ENCODE measurements at places on chromosomes 7 and 10.

DNA sequence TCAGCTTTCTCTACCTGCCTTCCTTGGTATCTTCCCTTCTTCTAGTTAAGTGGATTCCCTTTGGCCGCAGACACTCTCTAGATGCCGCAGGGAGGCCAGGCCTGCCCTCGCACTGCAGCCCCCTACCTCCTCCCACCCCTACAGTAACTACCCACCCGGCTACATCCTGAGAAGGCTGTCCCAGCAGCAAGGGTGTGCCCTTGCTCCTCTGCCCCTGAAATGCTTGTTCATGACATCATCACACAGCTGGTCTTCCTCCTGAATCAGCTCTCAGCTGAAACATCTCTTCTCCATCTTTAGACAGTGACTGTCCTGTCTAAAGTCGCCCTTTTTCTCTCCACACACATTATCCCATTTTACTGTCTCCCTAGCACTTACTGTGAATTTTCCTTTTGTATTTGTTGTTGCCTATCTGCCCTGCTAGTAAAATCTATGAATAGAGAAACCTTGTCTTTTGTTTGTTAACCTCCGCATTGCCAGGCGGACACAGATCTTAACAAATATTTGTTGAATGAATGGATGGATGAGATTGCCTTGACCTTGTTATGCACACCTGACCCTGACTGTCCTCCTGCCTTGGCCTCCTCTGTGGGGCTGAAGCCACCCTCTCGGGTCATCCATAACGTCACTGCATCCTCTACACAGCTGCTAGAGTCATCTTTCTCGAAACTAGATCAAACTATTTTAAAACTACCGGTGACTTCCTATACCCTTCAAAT is 108.9 kb upstream of the GATA3 start:
- DNase-seq = no peak

- no peak for DNase-seq
These were observed 89.8 kb upstream of the ANK3 start for GRCh38 chr10:60479305-60480020.

DNA sequence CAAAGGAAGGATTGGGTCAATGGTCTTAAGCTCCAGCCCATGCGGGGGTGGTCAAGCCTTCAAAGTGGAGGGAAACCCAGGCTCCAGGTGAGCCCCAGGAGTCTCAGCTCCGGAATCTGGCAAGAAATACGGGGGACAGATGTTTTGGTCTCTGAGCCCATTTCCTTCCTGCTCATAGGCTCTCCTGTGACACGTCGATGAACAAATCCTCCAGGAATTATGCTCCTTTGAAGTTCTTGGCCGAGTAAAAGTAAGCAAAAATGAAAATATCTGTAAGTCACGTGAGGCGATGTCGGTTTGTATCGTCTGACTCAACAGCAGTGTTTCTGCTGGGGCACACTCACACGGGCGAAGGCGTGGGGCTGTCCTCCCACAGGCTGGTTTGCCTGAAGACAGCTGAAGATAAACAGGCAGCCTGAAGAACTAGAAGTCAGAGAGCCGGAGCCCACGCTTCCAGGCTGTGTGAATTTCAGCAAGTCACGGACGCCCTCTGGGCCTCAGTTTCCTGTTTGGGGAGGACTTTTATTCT is 52.6 kb upstream of the SMNDC1 start:
- DNase-seq = peak; percentile 92

DNA sequence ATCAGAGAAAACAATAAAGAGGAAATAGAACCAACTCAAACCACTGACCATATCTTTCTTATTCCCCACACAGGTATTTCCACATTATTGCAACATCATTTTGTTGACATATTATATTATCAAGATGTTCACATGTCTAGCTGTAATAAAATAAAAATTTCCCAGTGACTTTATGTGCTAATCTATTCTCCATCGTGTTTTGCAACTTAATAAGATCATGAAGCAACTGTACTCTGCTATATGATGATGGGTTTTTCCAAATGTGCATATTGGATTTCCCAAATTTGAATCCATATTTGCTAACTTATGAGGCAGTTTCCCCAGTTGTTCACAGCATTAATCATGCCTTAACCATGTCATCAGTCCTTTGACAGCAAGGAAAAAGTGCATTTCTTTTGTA is 127.8 kb downstream of the ITGB8 start:
- no peak for DNase-seq

DNA sequence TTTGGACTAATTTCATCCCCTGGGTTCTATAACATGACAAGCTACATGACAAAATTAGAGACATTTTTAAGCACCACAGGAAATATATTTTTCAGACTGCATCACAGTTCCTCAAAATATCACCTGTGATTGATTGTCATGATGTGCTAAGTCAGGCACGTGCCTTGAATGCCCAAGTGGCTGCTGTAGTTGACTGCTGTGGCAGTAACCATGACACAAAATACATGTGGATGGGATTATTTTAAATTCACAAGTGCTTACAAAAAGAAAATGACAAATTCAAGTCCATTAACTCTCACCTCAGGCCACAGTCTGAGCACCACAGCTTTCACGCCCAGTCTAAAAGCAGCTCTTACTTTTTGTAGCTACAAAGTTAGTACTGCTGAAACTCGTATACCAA is 45.5 kb downstream of the TNPO3 start:
- no peak for DNase-seq

- no peak for DNase-seq
These were observed 28.9 kb downstream of the CNPY1 start for GRCh38 chr7:155517452-155517851.

DNA sequence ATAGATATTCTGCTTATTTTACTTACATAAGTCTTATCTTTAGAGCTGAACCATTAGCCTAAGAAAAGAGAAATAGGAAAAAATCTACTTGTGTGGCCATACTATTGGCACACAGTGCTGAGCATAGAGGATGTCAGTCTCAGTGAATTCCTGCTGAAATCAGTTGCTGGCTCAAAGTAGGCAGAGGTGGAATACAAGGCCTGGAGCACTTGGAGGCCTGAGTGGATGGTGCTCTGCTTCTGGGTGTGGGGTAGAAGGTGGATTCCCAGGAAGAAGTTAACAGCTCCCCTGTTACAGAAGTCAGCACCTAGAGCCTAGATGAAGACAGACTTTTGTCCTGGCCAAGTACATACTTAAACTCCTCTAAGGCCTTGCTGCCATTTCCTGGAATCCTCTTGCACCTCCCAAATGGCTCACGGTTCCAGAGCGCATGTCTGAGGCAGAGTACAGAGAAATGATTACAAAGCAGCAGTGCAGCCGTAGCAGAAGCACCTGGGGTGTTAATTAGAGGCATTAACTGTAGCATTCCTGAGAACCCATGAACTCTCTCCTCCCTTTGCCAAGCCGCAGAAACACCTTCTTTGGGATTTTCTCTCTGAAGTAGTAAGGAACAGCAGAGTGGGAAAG is 18.0 kb upstream of the XPNPEP1 start:
- DNase-seq = no peak

- DNase-seq = no peak
These were observed 139.0 kb downstream of the MGMT start for GRCh38 chr10:129605986-129606518.

GRCh38 chr10:108597031-108597430 is 1326.3 kb downstream of the XPNPEP1 start:
- peak; percentile 12 for DNase-seq

GRCh38 chr10:100788002-100788903 is 42.9 kb downstream of the PAX2 start:
- no peak for DNase-seq

- DNase-seq = no peak
These were observed 13.0 kb downstream of the AIFM2 start for GRCh38 chr10:70119623-70120022.

DNA sequence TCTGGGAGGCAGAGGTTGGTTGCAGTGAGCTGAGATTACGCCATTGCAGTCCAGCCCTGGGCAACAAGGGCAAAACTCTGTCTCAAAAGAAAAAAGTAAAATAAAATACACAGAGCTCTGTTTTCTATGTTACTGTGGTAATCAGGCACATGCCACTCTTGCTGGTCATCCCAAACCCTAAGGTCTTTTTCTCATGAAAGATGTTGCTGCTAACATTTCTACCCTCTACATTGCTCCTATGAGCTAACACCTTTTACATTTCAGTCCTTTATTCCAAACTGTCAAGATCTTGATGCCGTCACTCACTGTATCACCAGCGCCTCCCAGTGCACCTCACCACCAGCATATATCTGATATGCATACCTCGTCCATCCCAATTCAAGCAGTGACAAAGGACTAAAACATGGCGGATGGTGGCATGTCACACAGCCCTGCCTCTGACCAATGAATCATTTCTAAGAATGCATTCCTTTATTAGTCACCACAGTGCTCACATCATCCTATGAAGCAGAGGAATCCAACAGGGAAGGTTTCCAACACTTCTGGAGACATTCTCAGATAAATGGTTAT is 4.3 kb downstream of the DAGLB start:
- peak; percentile 79 for DNase-seq

DNA sequence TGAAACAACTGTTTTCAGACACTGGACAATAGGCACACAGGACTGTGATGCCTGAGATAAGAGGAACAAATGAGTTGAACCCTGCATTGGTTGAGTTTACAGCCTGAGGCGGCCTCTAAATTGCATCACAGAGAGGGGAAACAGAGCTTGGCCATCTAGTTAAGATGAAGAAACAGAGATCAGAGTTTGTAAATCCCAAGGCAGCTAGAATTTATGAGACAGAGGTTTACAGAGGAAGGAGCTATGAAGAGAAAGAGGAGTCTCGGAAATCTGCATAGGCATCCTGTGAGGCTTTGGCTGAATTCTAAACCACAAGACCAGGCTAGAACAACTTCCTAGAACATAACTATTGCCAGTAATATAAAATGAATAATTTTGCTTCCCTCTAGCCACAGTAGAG is 41.0 kb upstream of the OIT3 start:
- no peak for DNase-seq

DNA sequence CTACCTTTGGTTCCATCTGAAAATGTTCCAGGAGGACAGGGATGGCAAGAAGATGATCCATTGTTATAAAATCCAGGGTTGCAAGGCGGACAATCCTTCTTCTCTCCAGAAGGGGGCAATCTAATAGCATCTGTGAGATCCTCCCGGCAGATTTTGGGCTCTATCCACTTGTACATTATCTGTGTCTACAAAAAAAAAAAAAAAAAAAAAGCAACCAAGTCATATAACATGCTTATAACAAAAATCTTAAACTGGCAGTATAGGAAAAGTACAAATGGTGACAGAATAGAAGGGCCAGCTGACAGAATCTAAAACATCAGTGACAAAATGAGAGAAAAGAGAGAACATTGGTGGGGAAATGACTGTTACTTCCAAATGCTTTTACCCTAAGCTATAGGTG is 132.7 kb downstream of the ELAPOR2 start:
- DNase-seq = no peak

GRCh38 chr10:100968062-100968736 is 1.1 kb upstream of the SEMA4G start:
- DNase-seq = no peak

- DNase-seq = no peak
These were observed 77.8 kb upstream of the PDCD4 start for GRCh38 chr10:110793886-110794285.

GRCh38 chr10:121823993-121824463 is 103.8 kb downstream of the ATE1 start:
- no peak for DNase-seq

DNA sequence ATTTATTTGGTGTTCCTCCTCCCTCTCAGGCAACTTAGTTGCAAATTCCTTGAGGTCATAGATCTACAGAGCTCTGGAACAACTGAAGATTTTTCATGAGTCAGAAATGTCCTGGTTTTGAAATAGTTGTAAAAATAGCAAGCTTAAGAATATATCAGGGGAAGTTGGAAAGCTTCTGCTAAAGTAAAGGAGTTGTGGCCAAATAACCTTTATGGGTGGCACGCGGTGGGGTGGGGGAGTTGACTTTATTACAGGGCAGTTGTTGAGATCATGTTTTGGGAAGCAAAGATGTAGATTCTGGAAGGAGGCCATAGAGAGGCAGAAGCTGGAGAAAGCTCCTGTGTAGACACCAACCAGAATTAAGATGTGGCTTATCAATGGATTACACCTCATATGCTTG is 326.0 kb upstream of the MTPN start:
- no peak for DNase-seq

DNA sequence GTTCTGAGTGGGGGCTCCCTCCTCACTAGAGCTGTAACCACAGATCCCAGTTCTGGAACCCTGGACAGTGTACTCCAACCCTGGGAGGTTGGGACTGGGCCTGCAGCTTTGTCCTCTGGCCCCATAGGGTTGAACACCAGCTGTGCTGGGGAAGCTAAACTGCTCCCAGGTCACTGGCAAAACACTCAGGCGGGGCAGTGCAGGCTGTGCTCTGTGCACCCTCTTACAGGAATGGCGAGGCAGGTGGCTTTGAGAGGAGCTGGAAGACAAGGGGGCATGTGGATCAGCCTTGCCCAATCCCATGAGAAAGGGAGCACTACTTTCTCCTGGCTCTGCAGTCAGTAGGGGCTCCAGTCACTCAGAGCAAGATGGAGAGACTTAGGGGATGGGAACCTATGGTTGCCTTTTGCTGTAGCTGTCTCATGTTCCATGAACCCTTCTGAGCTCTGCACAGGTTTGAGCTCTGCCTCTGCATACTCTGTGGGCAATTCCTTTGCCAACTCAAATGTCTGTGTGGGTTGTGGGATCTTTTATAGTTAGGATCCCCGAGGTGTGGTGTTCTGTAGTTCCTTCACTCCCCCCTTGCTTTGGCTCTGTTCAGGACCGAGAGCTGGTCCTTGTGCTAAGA is 90.7 kb downstream of the SLC25A40 start:
- no peak for DNase-seq

GRCh38 chr7:131057015-131057793 is 270.5 kb upstream of the MKLN1 start:
- DNase-seq = peak; percentile 56

DNA sequence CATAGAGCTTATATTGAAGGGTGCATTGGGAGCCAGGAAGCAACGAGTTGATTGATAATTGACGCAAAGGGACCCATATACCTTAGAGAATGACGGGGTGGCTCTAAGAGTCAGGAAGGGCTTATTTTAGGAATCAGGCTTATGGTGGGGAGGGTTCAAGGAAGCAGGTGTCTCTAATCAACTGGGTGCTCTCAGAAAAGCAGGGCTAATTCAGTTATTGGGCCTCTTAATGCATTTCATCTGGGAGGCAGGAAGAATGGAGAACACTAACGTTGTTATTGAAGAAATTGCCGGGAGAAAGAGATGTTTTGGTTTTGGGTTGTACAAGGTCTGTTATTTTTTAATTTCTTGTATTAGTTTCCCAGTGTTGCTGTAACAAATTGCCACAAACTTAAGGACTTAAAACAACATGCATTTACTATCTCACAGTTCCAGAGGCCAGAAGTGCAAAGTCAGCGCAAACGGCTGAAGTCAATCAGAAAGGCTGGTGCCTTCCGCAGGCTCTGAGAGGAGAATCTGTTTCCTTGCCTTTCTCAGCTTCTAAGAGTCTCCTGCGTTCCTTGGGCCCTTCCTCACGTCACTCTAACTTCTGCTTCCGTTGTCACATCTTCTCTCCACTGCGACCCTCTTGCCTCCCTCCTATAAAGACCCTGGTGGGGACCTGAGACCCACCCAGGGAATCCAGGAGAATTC is 328.4 kb upstream of the C7orf33 start:
- no peak for DNase-seq

Data from AG04449 (cell line).